ENCODE measurements at places on chromosomes 5 and 9.

DNA sequence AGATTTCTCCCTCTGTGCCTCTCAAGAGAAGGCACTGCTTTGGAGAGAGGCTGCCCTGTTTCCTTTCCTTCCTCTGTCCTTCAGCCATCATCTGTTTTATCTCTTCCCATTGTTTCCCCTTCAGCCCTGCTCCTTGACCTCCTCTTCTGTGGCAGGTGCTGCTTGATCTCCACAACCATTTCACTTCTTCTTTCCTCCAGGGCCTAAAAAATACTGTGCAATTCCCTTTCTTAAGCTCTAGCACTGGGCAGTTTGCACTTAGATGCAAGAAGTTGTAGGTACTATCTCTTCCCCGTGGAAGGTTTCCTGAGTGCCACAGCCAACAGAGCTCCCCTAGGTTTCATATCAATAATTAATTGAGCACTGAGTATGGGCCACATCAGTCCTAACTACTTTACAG, 8.8 kb upstream of the ADRB2 start:
- DNase-seq: no peak

- no peak for DNase-seq
Observed at GRCh38 chr9:91546574-91546973, 122.9 kb upstream of the NFIL3 start.

- no peak for DNase-seq
Observed at GRCh38 chr5:166431456-166431855, 1860.0 kb upstream of the WWC1 start.

GRCh38 chr9:127022913-127023660, 99.3 kb downstream of the ANGPTL2 start:
- DNase-seq: no peak

GRCh38 chr5:103589357-103589756, 26.8 kb upstream of the NUDT12 start:
- DNase-seq: no peak

Measured in stimulated activated CD4-positive, alpha-beta T cell treated with anti-CD3 and anti-CD28 coated beads, TNF-alpha, amount 100 ng/mL, for 1 hour (primary cell).